Inflammatory macrophage (primary cell): ENCODE measurements at places on chromosomes 5 and 9.
A peak's percentile ranks its signal among the peaks of the same experiment; 100 is the strongest.

DNA sequence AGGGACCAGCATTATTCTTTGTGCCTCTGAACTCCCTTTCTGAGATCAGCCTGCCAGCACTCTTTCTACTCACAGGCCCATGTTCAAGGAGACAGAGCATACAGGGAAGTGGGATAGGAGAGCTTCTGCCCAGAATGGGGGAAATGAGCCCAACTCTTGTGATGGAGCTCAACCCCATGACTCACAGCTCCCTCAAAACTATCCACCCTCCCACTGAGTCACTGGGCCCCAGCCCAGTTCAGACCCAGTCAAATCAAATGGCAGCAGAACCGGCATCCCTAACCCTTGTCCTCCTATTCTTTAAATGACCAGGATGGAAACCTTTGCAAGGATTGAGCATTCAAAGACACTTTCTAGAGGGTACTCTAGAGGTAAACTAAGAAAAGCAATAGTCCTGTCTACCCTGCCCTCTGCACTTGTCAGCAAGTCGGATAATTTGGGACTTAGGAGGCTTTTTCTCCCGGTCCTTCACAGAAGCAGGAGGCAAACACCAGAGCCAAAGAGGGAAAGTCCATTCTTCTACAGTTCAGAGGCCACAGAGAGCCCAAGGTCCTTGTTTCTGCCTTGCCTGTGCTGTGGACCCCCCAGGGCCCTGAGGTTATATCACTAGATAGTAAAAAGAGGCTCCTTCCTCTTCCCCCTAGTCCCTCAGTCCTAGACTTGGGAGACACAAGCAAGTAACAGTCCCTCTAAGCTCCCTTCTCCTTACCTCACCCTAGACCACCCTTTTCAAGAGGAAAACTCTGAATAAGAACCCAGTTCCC, 3.2 kb downstream of the ATOSB start:
- peak; percentile 79 for DNase-seq

- DNase-seq: no peak
Observed at GRCh38 chr5:8079056-8079455, 210.1 kb downstream of the MTRR start.

- DNase-seq: no peak
Observed at GRCh38 chr5:100827481-100827889, 75.6 kb downstream of the ST8SIA4 start.

GRCh38 chr9:137046088-137046787, at the start of gene NPDC1:
NPDC1 (minus strand) TSS chr9:137046177; CDS start chr9:137045989, 188 bp downstream.
- DNase-seq: peak; percentile 76

DNA sequence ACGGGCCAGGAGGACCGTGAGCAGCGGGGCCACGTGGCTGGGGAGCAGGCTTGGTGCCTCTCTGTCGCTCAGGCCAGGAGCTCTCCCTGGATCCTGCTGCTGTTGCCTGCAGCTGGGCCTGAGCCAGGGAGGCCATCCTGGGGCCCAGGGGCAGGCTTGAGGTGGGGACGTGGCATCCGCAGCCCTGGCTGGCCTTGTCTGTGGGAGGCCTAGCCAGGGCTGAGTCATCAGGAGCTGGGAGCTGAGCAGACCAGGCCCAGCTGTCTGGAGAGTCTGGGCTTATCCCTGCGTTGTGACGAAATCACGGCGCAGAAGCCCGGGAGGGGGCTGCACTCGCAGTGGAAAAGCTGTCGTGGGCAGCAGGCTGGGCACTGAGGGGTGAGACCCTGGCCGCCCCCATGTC, 138.8 kb upstream of the COL5A1 start:
- DNase-seq: no peak

DNA sequence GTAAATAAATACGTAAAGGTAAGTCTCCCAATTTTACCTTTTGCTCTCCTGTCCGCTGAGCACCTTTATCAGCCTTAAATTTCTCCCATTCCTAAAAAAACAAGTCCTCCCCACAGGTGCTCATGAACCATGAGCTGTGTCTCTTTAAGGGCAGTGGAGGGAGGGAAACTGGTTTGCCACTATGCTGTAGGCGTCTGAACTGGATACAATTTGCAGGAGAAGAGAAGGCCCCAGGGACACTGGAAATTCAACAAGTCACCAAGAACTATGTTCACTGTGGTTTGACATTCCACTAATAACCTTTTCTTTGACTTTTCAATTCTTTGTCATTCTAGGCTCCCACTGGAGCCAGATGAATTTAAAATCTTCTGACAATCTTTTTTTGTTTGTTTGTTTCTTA, 72.2 kb downstream of the LHFPL2 start:
- no peak for DNase-seq

GRCh38 chr5:82593481-82593880, 315.3 kb upstream of the RPS23 start:
- no peak for DNase-seq

DNA sequence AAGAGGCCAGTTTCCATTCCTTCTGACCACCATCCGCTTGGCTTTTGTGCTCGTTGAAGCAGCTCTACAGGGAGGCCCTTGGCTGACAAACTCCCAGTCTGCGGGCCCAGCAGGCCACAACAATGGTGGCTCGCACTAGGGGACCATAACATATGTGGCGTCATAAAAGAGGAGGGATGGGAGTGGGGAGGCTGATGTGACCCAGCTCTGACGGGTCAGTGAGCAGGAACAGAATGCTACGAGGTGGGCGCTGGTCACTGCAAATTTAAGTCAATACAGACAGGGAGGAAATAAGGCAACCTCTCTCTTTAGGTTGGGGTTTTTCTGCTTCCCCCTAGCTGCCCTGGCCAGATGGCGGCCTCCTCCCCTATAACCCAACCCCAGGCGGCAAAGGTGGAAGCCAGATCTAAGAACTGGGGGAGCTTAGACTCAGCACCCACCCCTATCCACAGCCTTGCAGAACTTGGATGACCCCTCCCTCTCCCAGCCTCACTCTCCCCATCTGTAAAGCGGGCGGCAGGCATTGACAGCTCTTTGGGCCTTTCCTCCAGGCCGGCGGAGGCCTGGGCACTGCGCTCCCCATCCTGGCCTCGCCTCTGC, 778 bp downstream of the FRRS1L start:
- no peak for DNase-seq

- no peak for DNase-seq
Observed at GRCh38 chr5:1851290-1851934, 31.3 kb downstream of the IRX4 start.

DNA sequence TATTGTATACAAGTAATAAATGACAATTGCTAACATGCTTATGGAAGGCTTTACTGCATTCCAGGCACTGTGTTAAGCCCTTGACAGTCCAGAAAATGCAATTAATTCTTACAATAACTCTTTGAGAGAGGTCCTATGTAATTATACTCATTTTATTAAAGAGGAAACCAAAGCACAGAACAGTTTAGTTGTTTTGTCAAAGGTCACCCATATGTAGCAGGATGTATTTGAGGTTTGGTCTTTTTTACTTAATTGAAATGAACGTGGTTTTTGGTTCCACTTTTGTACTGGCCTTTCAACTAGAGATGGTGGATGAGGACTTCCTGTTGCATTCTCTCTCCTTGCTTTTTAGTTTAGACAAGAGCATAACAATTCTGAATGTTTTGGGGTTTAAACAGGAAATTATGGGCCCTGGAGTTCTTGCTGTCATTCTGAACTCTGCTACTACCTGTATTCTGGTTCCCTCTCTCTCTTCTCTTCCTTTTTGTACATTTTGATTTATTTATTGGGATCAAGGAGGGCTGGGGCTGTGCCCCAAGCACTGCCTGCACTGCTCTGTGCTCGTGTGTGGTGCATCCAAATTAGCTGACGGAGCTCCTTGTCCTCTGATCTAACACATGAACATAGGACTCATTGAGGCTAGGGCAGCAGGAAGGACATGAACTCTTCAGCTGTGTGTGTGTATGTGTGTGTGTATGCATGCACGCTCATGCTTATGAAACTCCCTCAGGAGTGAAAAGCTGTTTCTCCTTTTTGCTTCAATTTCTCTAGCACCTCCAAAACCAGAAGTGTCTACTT, 47.4 kb downstream of the SLC28A3 start:
- peak; percentile 47 for DNase-seq

GRCh38 chr5:154757814-154758406, 2.7 kb downstream of the LARP1 start:
- no peak for DNase-seq
